ENCODE measurements at places on chromosomes 12 and 14.

GRCh38 chr12:91098461-91098860, 12.8 kb downstream of the LUM start:
- DNase-seq = no peak

DNA sequence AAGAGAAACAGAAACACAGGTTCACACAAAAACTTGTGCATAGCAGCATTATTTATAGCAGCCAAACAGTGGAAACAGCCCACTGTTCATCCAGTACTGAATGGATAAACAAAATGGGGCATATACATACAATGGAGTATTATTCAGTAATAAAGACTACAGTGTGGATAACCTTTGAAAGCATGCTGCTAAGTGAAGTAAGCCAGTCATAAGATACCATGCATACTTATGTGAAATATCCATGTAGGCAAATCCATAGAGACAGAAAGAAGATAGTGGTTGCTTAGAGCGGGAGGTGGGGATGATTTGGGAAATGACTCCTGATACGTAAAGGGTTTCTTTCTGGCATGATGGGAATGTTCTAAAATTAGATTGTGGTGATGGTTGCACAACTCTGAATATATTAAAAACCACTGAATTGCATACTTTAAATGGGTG, 99.4 kb downstream of the CRADD start:
- no peak for DNase-seq

- no peak for DNase-seq
Observed at GRCh38 chr12:20450591-20451180, 82.3 kb downstream of the PDE3A start.

DNA sequence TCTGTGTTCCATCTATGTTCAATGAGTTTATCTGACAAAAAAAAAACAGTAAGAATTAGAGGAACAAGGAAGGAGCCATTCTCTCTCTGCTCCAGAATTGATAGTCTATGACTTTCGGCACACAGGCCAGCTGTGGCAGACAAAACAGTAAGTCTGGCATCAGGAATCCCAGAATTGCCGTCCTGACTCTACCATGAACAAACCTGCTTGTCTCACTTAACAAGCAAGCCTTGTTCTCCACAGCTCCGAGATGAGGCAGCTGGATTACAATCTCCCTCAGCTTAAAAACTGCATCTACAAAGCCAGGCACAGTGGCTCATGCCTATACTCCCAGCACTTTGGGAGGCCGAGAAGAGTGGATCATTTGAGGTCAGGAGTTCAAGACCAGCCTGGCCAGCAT, 153.6 kb upstream of the TMCC3 start:
- no peak for DNase-seq

GRCh38 chr12:58169826-58170225, 228.5 kb downstream of the ATP23 start:
- no peak for DNase-seq

DNA sequence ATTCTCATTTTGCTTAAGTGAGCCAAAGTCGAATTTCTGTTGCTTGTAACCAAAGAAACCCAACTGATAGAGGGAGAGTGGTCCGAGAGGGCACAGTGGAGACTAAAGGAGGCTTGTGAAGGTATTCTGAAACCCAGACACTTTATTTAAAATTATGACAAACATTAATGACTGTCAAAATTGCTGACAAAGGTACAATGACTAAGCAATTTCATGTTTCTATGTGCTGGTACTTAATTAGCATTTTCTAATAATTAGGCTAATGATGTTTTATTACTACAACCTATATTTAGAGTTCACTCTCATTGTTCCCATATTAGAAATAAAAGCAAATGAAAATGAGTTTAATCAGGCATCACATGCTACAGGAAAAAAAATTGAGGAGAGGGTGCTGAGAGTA, 116.4 kb downstream of the PTGER2 start:
- no peak for DNase-seq

GRCh38 chr14:95227279-95227860, 70.0 kb upstream of the DICER1 start:
- DNase-seq = no peak

DNA sequence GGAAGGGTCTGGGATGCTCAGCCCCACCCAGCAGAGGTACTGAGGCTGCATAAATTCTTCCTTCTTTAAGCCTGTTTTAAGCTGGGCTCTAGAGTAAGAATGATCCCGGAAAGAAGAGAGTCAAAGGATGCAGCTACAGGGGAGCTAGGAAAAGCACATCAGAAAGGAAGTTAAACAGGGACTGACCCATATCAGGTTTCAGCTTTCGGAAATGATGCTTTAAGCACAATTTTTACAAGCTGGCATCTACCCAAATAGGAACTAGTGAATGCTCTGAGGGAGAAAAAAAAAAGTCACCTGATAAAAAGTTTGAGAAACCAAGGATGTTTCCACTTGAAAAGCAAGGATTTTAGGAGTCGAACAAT, 22.0 kb downstream of the TSPAN8 start:
- no peak for DNase-seq

DNA sequence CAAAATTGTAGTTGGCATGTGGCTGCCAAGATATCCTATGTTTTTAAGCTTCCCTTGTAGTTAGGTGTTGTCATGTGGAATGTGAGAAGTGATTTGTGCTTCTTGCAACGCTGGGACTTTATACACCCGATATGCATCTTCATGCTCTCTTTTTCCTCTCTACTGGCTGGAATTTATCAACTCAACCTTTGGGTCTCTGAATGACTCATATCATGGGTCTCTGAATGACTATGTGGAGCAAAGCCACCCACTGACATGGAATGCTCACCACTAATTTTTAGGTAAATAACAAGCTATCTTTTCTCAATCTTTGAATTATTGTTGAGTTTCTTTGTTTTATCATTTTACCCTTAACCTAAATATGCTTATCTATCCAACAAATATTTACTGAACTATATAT, 144.6 kb downstream of the ATP23 start:
- DNase-seq = no peak

GRCh38 chr14:22084393-22085281, 411.0 kb upstream of the OR4E1 start:
- no peak for DNase-seq

- no peak for DNase-seq
Observed at GRCh38 chr14:52527052-52527451, 25.3 kb downstream of the TXNDC16 start.

DNA sequence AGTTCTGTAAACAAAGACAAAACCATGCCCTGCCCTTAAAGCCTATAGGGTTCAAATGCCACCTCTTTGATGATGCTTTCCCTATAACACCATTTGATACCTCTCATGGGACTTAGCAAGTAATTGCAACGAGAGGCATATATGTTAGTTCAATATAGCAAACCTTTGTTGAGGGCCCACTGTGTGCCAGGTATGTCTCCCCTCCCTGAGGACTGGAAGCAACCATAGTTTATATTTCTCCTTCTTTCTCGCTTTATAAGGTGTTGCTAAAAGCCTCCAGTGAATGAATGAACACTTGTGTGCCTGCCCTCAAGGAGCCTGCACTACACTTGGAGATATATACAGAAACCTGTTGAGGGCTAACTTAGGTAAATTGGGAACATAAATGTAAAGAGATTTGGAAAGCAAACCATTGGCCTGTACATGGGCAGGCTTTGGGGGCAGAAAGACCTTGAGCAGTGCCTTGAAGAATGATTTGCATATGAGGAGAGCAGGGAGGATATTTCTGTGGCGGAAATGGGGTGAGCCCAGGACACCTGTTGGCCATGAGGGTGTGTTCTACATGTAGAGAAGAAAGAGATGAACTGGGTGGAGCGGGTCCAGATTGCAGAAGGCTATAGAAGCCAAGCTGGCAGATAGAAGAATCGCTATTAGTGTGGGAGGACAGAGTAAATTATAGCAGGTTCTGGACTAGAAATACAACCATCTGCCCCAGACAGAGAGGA, 1.8 kb upstream of the CKAP4 start:
- DNase-seq = no peak

DNA sequence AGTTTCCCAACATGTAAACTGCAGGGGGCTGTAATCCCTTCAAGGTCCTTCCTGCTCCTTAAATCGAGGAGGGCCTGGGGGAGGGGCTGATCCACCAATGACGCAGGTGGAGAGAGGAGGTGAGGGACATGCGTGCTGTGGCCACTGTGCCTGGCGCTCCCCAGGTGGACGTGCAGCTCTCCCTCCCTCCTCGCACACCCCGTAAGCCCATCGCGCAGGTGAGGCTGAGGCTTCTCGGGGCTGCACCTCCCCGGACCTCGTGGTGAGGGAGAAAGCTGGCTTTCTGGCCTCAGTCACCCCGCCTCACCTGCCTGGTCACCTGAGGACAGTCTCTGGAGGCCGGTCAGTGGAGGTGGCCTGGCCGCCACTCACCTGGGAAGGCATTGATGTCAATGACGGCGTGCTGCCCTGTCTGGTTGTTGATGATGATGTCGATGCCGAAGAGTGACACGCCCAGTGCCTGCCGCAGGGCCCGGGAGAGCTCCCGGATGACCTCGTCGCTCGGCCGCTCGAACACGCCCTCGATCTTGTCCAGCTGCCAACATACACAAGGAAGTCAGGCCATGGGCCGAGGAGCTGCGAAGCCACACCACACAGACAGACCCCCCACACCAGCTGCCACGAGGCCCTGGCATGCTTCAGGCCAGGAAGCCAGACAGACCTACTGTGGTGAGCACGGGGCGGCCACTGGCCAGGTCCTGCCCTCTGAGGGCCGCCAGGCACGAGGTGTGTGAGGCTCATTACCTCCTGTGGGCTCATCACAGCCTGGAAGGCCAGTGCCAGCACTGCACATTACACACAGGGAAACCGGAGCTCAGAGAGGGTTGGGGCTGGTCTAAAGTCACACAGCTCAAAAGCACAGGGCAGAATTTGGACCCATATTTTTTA, 23.3 kb downstream of the CHGA start:
- DNase-seq = no peak
